ENCODE measurements at places on chromosomes 5 and 9. TPM values are rescaled to one million over a fixed set of nuclear protein-coding genes. Genes with fewer than 3 reads are reported as not detected.

INPP5E gene
- 20.7 TPM for total RNA-seq

IFNE gene
- total RNA-seq: 1.7 TPM

DOCK8 gene
- total RNA-seq: 0.29 TPM

MAP3K1 gene
- 1.1 TPM for total RNA-seq

PTGR1 gene
- total RNA-seq: 336 TPM

FBXW11 gene
- total RNA-seq: 37.2 TPM

HRCT1 gene
- 0.32 TPM for total RNA-seq

C5orf58 gene
- not detected for total RNA-seq

DMRTA1 gene
- 0.55 TPM for total RNA-seq

CARTPT gene
- total RNA-seq: not detected

HAVCR1 gene
- total RNA-seq: 42.6 TPM

FSTL4 gene
- total RNA-seq: 4.1 TPM

RORB gene
- total RNA-seq: not detected

IFNW1 gene
- not detected for total RNA-seq

FBXO4 gene
- 8.1 TPM for total RNA-seq

GABRP gene
- total RNA-seq: not detected

PCDHB11 gene
- 0.11 TPM for total RNA-seq

IFNK gene
- total RNA-seq: not detected

BTNL3 gene
- not detected for total RNA-seq

NOXA1 gene
- 1.9 TPM for total RNA-seq

GABRA1 gene
- not detected for total RNA-seq

ARAP3 gene
- total RNA-seq: 4.8 TPM

PNPLA7 gene
- 0.81 TPM for total RNA-seq

NIPAL4 gene
- 16.4 TPM for total RNA-seq

STXBP1 gene
- 17.7 TPM for total RNA-seq

C5 gene
- 12.2 TPM for total RNA-seq

BRD3 gene
- 11.8 TPM for total RNA-seq

LTC4S gene
- 0.32 TPM for total RNA-seq

CYSRT1 gene
- 3.6 TPM for total RNA-seq

ANKRD33B gene
- 10.9 TPM for total RNA-seq

PPP3R2 gene
- not detected for total RNA-seq

C9orf153 gene
- total RNA-seq: 0.65 TPM

SLC25A48 gene
- not detected for total RNA-seq

SPATA31E1 gene
- total RNA-seq: not detected

NFIB gene
- total RNA-seq: 10.1 TPM

FAM81B gene
- total RNA-seq: not detected

SOX30 gene
- total RNA-seq: not detected

ZFP37 gene
- total RNA-seq: 2.5 TPM

GFPT2 gene
- 77.2 TPM for total RNA-seq
